Fibroblast of lung (primary cell): ENCODE measurements at places on chromosomes 12 and 14. TPM values are rescaled to one million over a fixed set of nuclear protein-coding genes. Genes with fewer than 3 reads are reported as not detected.

Gene BHLHE41
- 0.51 and 2.3 TPM in 2 replicates for total RNA-seq

Gene SCN8A
- total RNA-seq: 12.8 and 27.2 TPM in 2 replicates

Gene FGF6
- total RNA-seq: not detected in 2 replicates

Gene GRIP1
- 0.26 TPM in 1 of 2 replicates, not detected in the other for total RNA-seq

Gene CCND2
- 35.2 and 37.3 TPM in 2 replicates for total RNA-seq

Gene FAM222A
- total RNA-seq: under 0.01 TPM in 1 of 2 replicates, not detected in the other

Gene TCL1B
- total RNA-seq: not detected in 2 replicates

Gene RAB21
- 9.0 and 11.4 TPM in 2 replicates for total RNA-seq

Gene PTPRB
- total RNA-seq: 0.66 and 0.77 TPM in 2 replicates

Gene PRKD1
- total RNA-seq: 15.9 and 20.1 TPM in 2 replicates

Gene PLEKHD1
- total RNA-seq: under 0.01 TPM in 2 replicates

Gene ATXN3
- 40.6 and 63.3 TPM in 2 replicates for total RNA-seq

Gene PRR13
- total RNA-seq: 30.3 and 48.1 TPM in 2 replicates

Gene BRF1
- 26.5 and 33.4 TPM in 2 replicates for total RNA-seq

Gene LPAR5
- not detected in 2 replicates for total RNA-seq

Gene PLEKHH1
- total RNA-seq: 0.33 and 0.77 TPM in 2 replicates

Gene GPR135
- 1.8 and 3.0 TPM in 2 replicates for total RNA-seq

Gene C12orf43
- 11.4 and 15.2 TPM in 2 replicates for total RNA-seq

Gene TAS2R31
- total RNA-seq: 2.6 and 3.6 TPM in 2 replicates

Gene OR6J1
- not detected in 2 replicates for total RNA-seq

Gene RFX4
- total RNA-seq: not detected in 2 replicates

Gene KLRF1
- total RNA-seq: not detected in 2 replicates

Gene CLEC1B
- not detected in 2 replicates for total RNA-seq

Gene TRHDE
- total RNA-seq: 5.9 and 7.3 TPM in 2 replicates

Gene CLEC1A
- total RNA-seq: not detected in 2 replicates

Gene CLEC2D
- total RNA-seq: 3.6 and 5.1 TPM in 2 replicates

Gene COPS7A
- total RNA-seq: 67.0 and 79.1 TPM in 2 replicates

Gene SERPINA12
- not detected in 2 replicates for total RNA-seq

Gene KLRG1
- 1.0 and 1.8 TPM in 2 replicates for total RNA-seq

Gene NXPH4
- total RNA-seq: 0.50 and 1.0 TPM in 2 replicates

Gene GALNT6
- total RNA-seq: 25.9 and 115 TPM in 2 replicates

Gene PKP2
- under 0.01 TPM in 2 replicates for total RNA-seq

Gene RNASE2
- not detected in 2 replicates for total RNA-seq

Gene TAPBPL
- 6.2 and 17.3 TPM in 2 replicates for total RNA-seq

Gene KRT74
- total RNA-seq: not detected in 2 replicates

Gene TRPV4
- total RNA-seq: 0.51 and 0.66 TPM in 2 replicates

Gene BICDL1
- total RNA-seq: under 0.01 TPM in 1 of 2 replicates, not detected in the other

Gene RPL10L
- total RNA-seq: not detected in 2 replicates

Gene PLEKHG7
- total RNA-seq: not detected in 2 replicates

Gene COCH
- total RNA-seq: 0.33 and 0.51 TPM in 2 replicates

Gene APOF
- total RNA-seq: not detected in 2 replicates

Gene KRT78
- not detected in 2 replicates for total RNA-seq

Gene SLC38A6
- total RNA-seq: 84.7 and 93.3 TPM in 2 replicates

Gene RIMBP2
- total RNA-seq: under 0.01 and 0.17 TPM in 2 replicates

Gene SIX1
- 1.8 and 8.3 TPM in 2 replicates for total RNA-seq

Gene OVCH1
- 0.51 and 1.2 TPM in 2 replicates for total RNA-seq

Gene SOAT2
- under 0.01 TPM in 1 of 2 replicates, not detected in the other for total RNA-seq

Gene PMEL
- total RNA-seq: 0.26 and 0.50 TPM in 2 replicates

Gene NTS
- not detected in 2 replicates for total RNA-seq

Gene ADCY6
- 34.7 and 53.2 TPM in 2 replicates for total RNA-seq
